NCI-H748 treated with DMSO at 0.1 percent for 48 hours (cell line): ENCODE measurements at places on chromosomes 12 and 14.

- DNase-seq: no peak
These were observed 5.2 kb upstream of the CNPY2 start for GRCh38 chr12:56321027-56321426.

DNA sequence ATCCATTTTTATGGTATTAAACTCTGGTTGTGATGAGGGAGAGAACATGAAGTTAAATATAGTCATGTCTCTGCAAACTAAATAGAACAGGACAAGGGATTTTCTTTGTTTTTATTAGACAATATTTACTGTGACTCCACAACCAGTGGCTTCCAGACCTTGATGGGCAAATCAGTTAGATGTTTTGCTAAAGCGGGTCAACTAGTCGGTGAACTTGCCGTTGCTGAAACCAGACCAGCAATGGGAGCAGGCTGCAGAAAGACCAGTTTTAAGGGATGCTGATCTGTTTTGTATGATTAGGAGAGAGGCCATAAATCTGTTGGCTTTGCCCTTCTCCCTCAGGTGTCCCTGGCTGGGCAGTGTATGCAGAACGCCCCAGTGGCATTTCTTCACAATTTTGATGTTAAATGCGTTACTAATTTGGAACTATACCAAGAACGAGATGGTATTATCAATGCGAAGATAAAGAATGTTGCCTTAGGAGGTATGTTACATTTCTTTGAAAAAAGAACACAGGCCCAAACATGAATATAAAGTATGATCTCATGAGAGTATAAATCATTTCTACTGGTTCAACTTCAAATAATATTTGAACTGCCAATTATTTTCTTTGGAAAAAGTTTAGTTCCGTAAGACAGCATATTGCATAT, 19.4 kb downstream of the TCTN2 start:
- no peak for DNase-seq

DNA sequence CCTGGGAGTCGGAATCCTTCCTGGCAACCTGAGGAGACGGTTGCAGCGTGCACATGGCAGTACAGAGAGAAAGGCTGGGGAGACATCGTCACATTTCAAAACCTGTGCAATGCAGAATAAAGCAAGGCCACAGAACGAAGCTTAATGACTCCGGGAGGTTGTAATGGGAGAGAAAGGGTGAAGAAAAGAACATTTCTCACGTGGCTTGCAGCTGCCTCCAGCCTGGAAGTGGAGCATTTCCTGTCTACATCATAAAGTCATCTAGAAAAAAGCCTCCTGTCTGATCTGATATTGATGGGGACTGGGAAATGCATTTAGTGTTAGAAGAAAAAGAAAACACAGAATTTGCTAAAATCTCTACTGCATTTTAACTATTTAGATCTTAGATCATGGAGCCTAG, 209.3 kb downstream of the TMEM132C start:
- no peak for DNase-seq

GRCh38 chr14:105050551-105050897, 14.7 kb downstream of the GPR132 start:
- DNase-seq: peak; percentile 8

- no peak for DNase-seq
These were observed 437.1 kb downstream of the NPAS3 start for GRCh38 chr14:33375786-33376185.

GRCh38 chr14:63745272-63745671, 17.4 kb upstream of the SGPP1 start:
- no peak for DNase-seq

DNA sequence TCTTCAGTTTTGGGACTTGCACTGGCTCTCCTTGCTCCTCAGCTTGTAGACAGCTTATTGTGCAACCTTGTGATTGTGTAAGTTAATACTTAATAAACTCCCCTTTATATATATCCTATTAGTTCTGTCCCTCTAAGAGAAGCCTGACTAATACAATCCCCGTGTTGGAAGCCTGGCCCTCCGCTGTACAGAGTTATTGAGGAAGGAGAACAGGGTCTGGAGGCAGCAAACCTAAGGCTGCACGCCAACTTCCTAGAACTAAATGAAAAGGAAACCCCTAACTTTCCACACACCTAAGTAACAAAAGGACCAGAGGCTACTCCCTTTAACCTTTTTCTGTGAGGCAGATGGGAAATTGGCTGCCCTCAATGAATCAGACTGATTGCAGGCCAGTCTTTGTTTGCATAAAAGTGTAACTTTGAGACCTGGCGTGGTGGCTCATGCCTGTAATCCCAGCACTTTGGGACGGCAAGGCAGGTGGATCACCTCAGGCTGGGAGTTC, 42.6 kb upstream of the LIMA1 start:
- no peak for DNase-seq

DNA sequence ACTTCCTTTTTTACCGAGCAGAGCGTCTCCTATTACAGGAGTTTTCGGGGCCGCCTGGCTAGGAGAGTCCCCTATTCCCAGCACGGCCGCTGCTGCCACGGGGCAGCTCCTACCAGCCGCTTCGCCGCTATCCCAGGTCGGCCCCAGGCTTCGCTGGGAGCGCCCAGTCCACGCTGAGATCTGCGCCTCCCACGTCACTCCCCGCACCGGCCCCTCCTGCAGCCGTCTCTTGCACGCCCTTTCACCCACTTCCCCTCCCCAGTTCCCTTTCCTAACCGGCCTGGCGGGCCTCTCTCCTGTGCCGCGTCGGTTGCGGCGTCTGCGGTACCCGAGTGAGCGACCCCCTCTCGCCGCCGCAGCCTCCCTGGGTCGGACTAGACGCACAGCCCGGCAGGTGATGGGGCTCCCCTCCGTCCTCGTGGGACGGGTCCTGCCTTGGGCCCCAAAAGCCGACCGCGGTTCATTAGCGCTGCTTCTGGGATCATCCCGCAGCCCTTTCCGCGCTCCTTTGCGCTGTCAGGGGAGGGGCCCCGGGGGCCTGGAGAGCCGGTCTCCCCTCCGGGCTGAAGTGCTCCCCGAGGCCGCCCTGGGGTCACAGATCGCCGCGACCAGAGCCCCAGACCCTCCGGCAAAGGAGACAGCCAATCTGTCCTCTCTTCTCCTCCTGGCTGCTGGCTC, 1318.4 kb downstream of the TMEM121 start:
- no peak for DNase-seq

GRCh38 chr14:71235875-71236274, 328.6 kb downstream of the PCNX1 start:
- DNase-seq: no peak

GRCh38 chr14:94615254-94615653, 3.1 kb downstream of the SERPINA3 start:
- no peak for DNase-seq

DNA sequence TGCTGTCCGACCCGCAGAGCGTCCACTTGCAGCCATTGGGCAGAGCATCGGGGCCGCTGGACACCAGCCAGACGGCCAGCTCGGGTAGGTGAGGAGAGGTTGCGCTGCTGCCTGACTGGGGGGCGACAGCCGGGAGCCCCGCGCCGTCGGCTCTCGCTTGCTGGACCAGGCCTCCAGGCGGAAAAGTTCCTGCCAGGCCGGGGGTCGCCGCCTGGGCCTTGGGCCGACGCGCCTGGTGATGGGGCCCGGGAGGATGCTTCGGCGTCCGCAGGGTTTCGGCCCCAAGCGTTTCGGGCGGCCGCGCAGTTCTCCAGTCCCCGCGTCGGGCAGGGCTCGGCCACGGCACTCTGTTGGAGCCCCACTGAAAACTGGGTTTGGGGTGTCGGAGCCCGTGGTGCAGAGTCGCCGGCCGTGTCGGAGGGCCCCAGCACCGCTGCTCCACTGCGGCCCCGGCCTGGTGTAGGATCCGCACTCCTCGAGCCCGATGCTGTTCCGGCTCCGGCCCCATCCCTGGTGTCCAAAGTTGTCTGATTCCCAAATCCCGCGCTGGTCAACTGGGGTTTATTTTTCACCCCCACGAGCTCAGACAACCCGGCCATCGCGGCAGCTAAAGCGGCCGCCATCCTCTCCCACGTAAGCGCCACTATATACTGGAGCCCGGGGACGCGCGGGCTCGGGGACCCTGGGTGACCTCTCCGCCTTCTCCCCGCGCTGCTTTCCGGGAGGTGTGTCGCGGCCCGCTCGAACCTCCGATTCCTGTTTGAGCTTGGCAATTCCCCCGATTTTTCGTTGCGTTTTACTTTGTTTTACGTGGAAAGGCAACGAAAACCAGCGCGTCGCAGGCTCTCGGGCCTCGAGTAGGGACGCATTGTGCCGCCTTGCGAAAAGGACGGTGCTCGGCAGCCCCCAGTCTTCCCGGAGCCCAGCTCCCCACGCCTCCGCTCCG, 872 bp downstream of the VSX2 start:
- no peak for DNase-seq

GRCh38 chr12:93234641-93235040, 143.1 kb upstream of the NUDT4 start:
- no peak for DNase-seq

DNA sequence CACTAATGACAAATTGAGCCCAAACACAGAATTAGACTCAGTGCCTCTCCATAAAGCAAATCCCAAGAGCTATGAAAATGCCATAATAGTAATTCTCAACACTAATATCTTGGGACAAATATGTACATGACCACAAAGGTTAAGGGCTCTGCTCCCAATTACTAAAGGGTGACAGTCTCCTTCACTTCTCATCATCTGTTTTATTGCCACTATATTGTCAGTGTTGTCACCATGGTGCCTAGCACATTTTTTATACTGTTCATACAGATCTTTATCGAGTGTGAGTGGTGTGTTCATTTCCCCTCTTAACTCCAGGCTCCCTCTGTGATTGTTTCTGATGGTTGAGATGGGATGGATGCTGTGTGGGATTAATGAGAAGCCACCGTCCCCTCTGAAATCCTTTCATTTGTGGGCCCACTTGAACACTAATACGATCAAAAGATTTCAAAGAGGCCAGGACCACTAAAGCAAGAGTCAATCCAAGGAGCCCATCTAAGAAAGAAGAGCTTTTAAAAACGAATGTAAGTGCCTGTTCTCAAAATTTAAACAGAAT, 277.7 kb downstream of the GXYLT1 start:
- DNase-seq: no peak

- no peak for DNase-seq
These were observed 15.5 kb downstream of the SOAT2 start for GRCh38 chr12:53118751-53119300.

DNA sequence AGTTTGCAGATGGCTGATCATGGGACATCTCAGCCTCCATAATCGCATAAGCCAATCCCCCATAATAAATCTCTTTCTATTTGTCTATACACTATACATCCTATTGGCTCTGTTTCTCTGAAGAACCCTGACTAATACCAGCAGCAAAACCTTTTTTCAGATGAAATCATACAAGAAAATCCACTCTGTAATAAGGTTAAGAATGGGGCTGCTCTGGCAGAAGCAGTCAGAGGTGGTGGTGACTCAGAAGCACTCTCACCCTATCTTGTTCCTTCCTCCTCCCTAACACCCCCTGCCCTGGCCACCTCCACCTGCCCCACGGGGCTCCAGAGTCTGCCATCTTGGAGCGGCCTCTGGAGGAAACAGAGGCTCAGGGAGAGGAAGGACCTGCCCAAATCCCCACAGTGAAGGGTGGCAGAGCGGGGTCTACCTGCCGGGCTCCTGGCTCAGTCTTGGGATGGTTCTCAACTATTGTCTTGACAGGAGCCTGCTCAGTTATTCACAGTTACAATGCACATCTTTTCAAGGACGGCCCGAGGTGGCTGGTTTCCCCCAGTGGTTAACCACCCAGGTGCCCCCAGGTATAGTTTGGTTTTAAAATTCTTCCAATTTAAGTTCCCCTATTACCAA, 109.3 kb upstream of the EVL start:
- DNase-seq: no peak

GRCh38 chr12:124217508-124218242, 77.2 kb upstream of the RFLNA start:
- DNase-seq: peak; percentile 5

GRCh38 chr12:90304231-90304630, 595.6 kb upstream of the ATP2B1 start:
- no peak for DNase-seq

GRCh38 chr12:54082397-54082892, 28.8 kb downstream of the HOXC4 start:
- DNase-seq: no peak

GRCh38 chr14:90728951-90729350, 87.3 kb downstream of the TTC7B start:
- DNase-seq: no peak

DNA sequence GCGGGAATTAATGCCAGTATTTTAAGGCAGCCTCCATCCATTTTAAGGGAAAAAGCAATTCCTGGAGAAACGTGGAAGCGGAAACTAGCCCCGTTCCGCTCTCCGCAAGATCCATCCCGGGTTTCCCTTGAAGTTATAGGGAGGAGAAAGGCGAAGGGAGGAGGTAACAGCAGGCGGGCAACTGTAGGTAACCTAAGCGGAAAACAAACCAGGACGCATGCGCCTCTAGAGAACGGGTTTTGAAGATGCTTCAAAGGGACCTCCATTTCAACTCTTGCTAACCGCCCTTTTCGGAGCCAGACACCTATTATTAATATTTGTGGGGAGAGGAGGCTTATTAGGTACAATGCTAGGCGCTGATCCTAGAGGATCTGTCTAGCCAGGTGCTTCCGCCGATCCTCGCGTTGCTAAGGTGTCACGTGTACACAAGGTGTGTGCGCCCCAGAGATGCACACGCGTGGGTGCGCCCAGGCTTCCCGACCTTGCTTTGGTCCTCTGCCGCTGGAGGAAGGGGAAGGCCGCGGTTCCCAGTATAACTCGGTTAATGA, 6.2 kb downstream of the TBX5 start:
- DNase-seq: no peak

- DNase-seq: no peak
These were observed 24.8 kb downstream of the FNTB start for GRCh38 chr14:65011538-65011937.

GRCh38 chr12:510071-510825, 50.5 kb downstream of the B4GALNT3 start:
- DNase-seq: peak; percentile 56

DNA sequence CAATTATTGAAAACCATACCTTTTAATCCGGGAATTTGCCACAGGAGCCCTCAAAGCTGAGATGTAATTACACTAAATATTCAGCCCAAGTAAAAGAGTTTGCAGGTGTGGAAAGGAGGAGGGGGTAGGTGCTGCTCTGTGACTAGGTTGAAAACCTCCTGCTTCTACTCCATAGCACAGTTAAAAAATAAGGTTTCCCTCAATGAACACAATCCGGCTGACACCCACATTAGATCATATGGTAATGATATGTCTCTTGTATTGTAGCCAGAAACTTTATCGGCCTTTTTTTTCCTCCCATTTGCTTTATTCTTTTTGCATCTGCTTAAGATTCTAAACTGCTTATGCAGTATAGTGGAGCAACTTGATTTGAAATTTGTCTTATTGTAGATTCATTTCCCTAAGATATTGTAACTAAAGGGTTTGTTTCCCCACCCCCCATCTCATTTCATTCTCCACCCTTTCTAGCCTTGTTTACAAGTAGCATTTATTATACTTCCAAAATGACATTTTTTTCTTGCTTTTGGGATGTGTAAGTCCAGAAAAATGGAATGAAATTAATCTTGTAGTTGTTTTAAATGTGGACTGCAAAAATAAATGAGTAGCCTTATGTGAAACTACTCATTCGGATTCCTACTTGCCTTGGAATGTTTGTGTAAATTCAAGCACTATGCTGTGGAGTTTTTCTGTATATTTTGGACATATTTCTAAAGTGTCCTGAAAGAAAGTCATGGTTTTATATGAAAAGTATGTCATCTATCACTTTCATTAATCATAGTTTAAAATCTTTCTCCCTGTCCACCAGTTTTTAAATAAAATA, at the start of gene DCN:
DCN (minus strand) TSS at position 182 of the 820 bp plus-strand sequence. CDS start 4,265 bp downstream, outside the sequence.
- no peak for DNase-seq

GRCh38 chr14:102775855-102776760, 1.1 kb upstream of the TRAF3 start:
- no peak for DNase-seq
